ENCODE measurements at places on chromosomes 13 and 19. TPM values are rescaled to one million over a fixed set of nuclear protein-coding genes. Genes with fewer than 3 reads are reported as not detected.
A peak's percentile ranks its signal among the peaks of the same experiment; 100 is the strongest.

Gene NDUFA11
- total RNA-seq: 281 TPM

Gene FCAR
- not detected for total RNA-seq

Gene SYNGR4
- total RNA-seq: 0.35 TPM

Gene ZNF230
- total RNA-seq: 2.0 TPM

Gene KCNN4
- total RNA-seq: 3.1 TPM

Gene FREM2
- total RNA-seq: 0.46 TPM

Gene ZNF98
- total RNA-seq: 5.6 TPM

Gene MISP
- total RNA-seq: not detected

Gene AP3D1
- total RNA-seq: 51.0 TPM

Gene ANGPTL4
- not detected for total RNA-seq

- DNase-seq: no peak
These were observed 22.0 kb downstream of the MUC16 start for GRCh38 chr19:8988204-8988603.

- peak; percentile 4 for DNase-seq
These were observed 1410.1 kb upstream of the ATXN8OS start for GRCh38 chr13:68697551-68697950.

DNA sequence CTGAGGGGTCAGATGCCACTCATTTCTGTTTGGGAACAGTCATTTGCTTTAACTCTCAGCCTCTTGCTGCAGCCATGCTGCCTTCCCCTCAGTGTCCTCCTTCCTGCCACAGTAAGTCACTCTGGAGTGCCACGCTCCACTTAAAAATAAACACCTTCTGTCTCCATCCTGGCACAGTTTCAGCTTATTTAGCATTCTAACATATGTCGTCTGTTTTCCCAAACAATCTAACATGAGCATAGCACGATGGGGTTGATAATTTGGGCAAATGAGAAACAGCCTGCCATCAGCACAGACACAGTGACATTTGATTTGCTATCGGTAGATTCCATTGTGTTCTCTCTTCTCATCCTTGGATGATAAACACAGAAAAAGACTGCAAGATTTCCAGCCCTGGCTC, 768.6 kb downstream of the UQCRFS1 start:
- no peak for DNase-seq

DNA sequence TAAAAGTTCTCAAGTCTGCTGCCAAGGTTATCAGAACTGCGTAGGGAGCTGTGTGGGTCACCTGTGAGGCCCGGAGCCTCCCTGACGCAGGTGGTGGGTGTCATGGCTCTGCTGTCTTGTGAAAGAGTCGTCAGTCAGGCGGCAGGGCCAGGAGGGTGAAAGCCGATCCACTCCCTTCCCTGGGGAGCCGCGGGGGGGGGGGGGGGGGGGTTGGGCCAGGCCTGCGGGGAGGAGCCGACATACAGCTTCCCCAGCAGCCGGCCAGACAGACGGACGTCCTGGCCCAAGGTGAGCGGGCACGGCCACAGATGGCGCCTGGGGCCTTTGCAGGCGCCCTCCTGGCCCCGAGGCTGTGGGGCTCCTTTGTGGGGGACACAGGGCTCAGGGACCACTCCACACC, 12.4 kb downstream of the SBNO2 start:
- no peak for DNase-seq

DNA sequence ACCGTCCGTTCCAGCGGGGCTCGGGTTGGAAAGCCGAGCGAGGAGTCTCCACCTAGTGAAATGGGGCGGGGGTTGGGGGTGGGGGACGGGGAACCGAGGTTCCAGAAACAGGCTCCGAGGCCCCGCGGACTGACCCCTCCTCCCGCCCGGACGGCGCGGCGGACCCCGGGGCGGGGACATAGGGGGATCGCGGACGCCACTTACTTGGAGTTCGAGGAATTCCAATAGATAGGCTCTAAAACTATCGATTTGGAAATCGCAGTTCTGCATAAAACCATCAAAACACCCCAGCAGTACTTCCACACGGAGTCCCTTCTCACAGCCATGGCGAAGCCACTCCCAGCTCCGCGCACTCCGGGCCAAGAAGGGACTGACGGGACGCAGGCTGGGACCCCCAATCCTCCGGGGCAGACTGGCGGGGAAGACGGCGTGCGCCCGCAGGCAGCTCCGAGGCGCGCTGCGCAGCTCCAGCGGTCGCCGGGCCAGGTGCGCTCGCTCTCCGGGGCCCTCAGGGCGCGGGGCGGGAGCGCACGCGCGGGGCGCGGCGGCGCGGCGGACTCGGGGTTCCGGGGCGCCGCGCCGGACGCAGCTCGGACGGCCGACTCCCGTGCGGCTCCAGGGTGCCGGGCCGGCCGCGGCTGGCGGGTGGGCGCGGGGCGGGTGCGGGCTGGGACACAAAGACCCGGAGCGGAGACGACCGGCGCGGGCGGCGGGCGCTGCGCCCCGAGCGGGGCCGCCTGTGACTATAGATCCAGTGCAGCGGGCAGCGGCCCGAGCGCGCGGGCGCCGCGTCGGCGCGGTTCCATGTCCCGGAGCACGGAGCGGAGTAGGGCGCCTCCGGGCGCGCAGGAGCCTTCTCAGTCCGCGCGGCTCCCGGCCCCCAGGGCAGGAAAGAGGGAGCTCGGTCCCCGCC, 567 bp downstream of the EFNB2 start:
- DNase-seq: peak; percentile 9

DNA sequence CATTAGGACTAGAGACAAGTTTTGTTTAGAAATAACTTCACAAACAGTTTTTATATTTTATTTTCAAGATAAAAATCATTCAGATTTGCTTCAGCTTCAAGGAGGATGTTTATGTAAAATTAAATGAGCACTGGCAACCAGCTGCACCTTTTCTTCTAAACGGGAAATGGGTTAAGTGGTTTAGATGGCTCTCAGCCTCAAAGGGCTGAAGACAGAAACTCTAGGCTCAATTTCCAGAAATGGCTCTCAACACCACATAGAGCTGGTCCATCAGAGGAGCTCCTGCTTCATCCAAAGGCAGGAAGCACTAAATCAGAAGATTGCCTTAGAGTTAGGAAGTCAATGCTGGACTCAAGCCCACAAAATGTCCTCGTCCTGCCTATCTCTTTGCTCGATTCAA, 74.7 kb downstream of the ZNF429 start:
- DNase-seq: no peak

- no peak for DNase-seq
These were observed 1.7 kb downstream of the INTS6 start for GRCh38 chr13:51451134-51451466.

- no peak for DNase-seq
These were observed 2.2 kb upstream of the RAB11B start for GRCh38 chr19:8387688-8388611.

GRCh38 chr19:46692918-46693722, 23.8 kb downstream of the PRKD2 start:
- DNase-seq: no peak

- DNase-seq: no peak
These were observed 16.0 kb downstream of the CAMSAP3 start for GRCh38 chr19:7611541-7612279.

DNA sequence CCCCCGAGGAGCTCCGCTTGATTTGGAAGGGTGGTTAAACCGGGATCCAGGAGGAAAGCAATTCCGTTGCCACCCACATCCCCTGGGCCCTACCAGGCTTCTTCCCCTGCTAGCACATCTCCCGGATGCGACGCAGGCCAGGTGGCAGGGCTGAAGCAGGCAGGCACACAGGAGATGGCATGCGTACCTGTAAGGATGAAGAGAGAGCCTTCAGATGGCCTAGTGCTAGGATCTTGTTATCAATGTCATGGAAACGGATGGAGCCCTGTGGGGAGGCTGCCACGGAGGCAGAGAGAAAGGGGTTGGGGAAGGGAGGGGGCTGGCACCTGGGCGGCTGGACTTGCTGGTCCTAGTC, 8.5 kb upstream of the SOX1 start:
- DNase-seq: no peak

GRCh38 chr13:33081666-33082065, 65.4 kb downstream of the KL start:
- DNase-seq: no peak

GRCh38 chr13:103521532-103521931, 455.3 kb upstream of the SLC10A2 start:
- no peak for DNase-seq

- peak; percentile 31 for DNase-seq
These were observed 11.7 kb downstream of the BCKDHA start for GRCh38 chr19:41409288-41409687.

DNA sequence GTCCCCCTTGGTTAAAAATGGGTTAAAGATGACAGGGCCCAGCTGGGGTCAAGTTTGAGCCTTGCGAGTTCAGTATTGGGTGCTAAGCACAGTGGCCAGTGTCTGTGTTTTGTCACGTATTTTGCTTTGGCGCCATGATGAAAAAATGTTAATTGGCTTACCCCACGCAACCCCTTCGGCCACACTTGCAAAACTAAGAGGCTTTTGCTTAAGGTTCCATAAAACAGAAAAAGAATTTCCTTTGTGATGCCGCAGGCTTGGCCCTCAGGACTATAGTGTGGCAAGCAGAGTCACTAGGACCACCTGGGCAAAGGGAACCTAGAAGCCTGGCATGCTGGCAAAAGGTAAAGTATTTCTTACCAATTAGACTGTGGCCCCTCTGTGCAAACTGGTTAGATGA, 20.7 kb downstream of the DPRX start:
- no peak for DNase-seq

- DNase-seq: peak; percentile 81
These were observed 17.2 kb downstream of the KCNC3 start for GRCh38 chr19:50311723-50312635.

GRCh38 chr13:32811297-32811800, 204.9 kb upstream of the KL start:
- peak; percentile 78 for DNase-seq

- DNase-seq: no peak
These were observed 447.2 kb downstream of the RFC3 start for GRCh38 chr13:34265046-34265679.

DNA sequence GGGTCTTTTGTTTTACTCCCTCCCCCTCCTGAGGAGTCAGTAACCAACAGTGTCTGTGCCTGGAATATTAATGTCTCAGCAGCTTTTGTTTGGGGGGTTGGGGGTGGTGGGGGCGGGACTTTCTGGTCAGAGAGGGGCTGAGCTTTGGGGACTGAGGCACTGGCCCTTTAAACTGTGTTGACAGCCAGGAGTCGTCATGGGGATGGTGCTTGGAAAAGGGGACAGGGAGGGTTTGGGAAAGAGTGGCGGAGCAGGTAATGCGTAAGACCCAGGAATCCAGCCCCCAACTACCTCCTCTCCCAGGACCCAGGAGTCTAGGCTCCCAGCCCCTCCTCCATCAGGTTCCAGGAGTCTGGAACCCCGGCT, 5.2 kb downstream of the CADM4 start:
- no peak for DNase-seq

DNA sequence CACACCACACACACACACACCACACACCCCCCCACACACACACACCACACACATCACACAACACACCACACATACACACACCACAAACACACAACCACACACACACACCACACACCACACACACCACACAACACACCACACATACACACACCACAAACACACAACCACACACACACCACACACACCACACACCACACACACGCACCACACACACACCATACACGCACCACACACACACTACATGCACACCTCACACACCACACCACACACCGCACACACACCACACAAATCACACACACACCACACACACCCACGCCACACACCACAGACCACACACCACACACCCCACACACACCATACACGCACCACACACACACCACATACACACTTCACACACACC, 83.5 kb downstream of the ZNF557 start:
- DNase-seq: no peak

- no peak for DNase-seq
These were observed 43.1 kb downstream of the CYP4F22 start for GRCh38 chr19:15551293-15552004.

GRCh38 chr19:11598103-11598483, 810 bp downstream of the ZNF627 start:
- no peak for DNase-seq

DNA sequence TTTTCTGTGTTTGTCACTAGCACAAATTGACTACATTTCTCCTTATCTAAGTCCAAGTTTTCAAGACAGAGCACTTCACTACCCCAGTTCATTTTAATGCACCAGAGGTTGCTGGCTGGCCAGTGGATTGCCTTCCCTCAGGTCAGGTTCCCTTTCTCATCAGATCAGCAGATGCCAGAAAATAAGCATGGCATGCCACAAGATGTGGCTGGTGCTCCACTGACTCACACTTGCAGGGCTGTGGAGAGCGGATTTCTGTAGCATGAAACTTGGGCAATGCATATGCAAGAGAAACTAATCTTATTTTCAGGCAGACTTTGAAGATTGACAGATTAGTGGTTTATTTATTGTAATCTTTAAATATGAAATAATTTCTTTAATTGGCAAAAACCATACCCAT, 79.5 kb downstream of the RUBCNL start:
- no peak for DNase-seq

- DNase-seq: no peak
These were observed 47.3 kb upstream of the NPAS1 start for GRCh38 chr19:46972311-46972710.

GRCh38 chr13:110340812-110341444, 33.8 kb downstream of the COL4A2 start:
- DNase-seq: peak; percentile 48

DNA sequence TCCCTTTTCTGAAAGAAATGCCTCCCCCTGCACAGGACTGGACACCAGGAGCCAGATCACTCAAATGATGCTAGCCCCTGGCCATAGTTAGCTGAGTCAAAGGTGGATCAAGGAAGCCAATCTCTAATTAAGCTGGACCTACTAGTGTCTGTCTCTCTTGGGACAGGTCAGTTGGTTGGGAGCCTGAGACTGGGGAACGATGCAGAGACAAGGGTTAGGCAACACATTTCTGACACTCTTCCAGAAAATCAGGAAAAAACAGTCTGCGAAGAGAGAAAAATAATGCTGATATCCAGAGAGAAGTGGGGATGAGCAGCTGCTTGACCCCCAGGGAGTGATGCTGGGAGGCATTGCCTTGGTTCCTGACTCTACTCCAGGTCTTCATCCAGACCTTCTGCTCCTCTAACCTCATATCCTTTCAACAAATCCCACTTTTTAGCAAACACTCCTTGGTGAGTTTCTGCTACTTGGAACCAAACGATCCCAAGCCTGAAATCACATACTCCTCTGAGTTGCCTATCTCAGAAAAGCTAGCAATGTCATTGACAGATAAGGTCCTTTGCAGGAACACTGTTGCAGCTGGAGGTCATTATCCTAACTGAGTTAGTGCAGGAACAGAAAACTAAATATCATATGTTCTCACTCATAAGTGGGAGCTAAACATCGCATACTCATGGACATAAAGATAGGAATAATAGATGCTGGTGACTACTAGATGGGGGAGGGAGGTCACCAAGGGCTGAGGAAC, 369.7 kb downstream of the COG6 start:
- no peak for DNase-seq

Measured in H4 (cell line).